ENCODE measurements at places on chromosomes 5 and 9.

- DNase-seq = no peak
Measured at GRCh38 chr5:157956271-157956885, 97.4 kb upstream of the CLINT1 start.

- DNase-seq = no peak
Measured at GRCh38 chr9:73154722-73155121, 3.1 kb downstream of the ANXA1 start.

GRCh38 chr5:35026280-35026840 lies 21.4 kb downstream of the AGXT2 start:
- DNase-seq = no peak

DNA sequence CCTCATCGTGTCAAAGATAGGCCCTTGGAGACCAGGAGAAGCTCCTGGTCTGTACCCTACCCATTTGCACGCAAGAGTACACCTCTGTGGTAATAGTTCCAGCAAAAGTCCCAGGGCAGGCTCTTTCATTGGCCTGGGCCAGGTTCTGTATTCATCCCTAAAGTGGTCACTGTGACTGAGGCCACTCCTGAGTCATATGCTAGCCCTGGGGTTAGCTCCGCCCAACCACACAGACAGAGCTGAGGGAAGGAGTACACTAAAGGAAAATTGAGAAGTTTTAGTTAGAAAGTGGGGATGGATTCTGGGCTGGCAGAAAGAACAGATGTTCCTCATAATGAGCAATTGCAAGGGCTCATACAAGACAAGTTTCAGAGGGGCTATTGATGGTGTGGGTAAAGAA lies 206.7 kb downstream of the ARHGAP26 start:
- no peak for DNase-seq

DNA sequence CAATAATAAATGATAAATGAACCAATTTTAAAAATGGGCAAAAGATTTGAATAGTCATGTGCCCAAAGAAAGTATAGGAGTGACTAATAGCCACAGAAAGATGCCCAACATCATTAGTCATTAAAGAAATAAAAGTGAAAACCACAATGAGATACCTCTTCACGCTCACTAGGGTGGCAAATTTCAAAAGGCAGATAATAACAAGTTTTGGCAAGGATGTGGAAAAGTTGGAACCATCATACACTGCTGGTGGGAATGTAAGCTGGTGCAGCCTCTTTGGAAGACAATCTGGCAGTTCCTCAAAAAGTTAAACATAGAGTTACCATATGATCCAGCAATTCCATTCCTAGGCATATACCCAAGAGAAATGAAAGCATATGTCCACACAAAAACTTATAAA lies 1819.8 kb downstream of the MAT2B start:
- no peak for DNase-seq

DNA sequence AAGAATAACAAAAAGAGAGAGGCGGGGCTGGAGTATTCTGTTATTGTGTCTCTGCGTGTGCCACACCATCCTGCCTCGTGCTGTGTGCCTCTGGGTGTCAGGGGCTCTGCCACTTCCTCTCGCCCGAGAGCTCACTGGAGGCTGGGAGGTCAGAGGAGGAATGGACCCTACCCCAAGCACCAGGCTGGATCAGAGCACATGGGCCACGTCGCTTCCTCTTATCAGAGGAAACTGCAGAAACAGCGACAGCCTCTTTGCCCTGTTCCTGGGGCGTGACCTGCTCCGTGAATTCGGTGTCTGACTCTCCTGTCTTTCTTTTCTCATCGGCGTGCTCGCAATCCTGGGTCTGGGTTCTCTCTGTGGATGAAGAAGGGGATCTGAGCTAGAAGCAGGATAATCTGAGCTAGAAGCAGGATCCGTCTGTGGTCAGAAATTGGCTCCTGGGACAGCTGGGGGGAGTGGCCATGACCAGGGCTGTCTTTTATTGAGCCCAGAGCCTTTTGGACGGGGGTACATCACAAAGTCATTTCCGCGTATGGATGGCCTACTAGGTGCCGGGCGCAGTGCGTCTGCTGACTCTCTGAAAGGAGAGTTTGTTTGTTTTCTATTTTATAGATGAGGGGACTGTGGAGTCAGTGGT lies 150.3 kb upstream of the COL5A1 start:
- DNase-seq = no peak

DNA sequence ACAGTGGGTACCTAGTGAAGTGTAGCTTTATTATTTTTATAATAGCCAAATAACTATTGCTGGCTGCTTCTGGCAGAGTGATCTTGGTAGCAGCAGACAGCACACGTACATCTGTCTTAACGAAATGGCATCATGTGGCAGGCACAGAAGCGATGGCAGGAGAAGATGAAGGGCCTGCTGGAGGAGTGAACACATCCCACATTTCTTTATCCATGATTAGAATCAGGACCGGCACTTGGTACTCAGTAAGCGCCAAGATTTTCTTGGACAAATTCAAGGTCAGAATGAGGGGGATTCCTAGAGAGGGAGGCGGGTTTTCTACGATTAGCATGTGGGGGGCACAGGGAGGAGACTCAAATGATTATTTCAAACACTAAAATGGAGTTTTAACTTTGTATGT lies 23.0 kb upstream of the ZNF366 start:
- DNase-seq = no peak

- no peak for DNase-seq
Measured at GRCh38 chr5:127089191-127089590, 15.9 kb upstream of the C5orf63 start.

DNA sequence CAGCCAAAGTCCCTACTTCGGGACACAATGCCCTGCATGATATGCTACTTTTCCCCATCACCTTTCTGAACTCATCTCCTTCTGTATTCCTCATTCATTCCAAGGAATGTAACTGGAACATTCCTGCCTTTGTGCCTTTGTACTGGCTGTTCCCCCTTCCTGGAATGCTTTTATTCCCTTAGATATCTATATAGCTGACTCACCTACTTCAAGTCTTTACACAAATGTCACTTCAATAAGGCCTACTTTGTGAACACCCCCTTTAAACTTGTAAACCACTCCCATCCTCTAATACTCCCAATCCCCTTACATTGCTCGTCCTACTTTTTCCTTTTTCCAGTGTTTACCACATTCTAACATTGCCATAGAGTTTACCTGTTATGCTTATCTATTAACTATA lies 2.4 kb downstream of the NOL6 start:
- no peak for DNase-seq

GRCh38 chr5:143642791-143643190 lies 169.2 kb upstream of the HMHB1 start:
- no peak for DNase-seq

GRCh38 chr5:100900142-100900795 lies 2.8 kb downstream of the ST8SIA4 start:
- DNase-seq = peak; percentile 42

- DNase-seq = no peak
Measured at GRCh38 chr9:79432485-79432884, 139.3 kb upstream of the TLE4 start.

- DNase-seq = no peak
Measured at GRCh38 chr9:17635115-17635890, 56.4 kb downstream of the SH3GL2 start.

DNA sequence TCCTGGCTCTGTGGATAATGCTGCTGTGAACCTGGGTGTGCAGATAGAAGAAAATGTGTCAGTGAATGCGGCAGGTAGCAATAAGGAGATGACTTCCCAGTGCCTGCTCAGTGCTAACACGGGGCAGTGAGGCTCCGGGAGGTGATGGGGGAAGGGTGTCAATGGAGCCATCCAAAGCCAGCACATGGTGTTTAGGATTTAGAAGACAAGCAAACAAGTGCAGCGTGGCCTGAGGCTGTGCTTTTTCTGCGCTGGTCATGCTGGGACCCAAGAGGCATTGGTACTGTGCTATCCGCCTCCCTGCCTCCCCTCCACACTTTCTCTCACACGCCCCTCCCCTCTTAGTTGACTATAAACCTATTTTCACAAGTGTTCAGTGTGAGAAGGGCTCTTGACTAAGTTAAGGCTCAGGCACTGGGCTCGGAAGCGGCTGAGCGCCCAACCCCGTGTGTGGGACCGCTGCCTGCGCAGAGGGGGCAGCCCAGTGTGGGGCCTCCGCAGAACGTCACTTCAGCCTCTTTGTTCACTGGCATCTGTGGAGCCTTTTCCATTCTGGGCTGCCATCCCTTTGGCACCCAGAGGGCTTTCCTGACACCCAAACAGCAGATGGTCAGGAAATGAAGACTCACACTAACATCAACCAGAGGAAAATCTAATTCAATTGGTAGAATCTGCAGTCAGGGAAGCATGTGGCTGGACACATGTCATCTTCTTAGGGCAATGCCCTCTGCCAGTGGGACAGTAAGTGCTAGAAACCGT lies 21.8 kb upstream of the NINJ1 start:
- DNase-seq = no peak

- no peak for DNase-seq
Measured at GRCh38 chr9:123036893-123037545, 3.6 kb downstream of the GPR21 start.

DNA sequence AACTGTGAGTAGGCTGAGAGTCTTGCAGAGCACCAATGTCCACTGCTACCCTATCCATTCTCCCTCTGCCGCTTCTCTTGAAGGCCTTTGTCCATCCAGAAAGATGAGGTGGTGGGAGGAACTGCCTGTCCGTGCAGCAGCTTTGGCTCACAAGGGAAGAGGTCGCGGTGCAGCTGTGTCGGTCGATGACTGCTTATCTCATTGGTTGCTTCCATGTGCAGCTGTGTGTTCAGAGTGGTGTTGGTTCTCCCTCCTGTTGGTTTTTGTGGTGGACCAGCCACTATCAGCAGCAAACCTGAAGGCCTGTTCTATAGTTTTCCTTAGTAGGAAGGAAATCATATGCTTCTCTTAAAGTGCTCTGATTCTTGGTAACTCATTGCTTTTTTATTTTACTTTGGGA lies 40.7 kb downstream of the SPTAN1 start:
- no peak for DNase-seq

- peak; percentile 12 for DNase-seq
Measured at GRCh38 chr9:96875461-96876142, 21.3 kb upstream of the ZNF782 start.

GRCh38 chr9:114364134-114365041 lies 23.4 kb downstream of the AKNA start:
- DNase-seq = no peak

GRCh38 chr5:102223542-102224477 lies 72.3 kb downstream of the SLCO4C1 start:
- DNase-seq = no peak

GRCh38 chr5:73352243-73352642 lies 96.3 kb downstream of the FOXD1 start:
- DNase-seq = no peak

GRCh38 chr9:86605303-86605702 lies 251.1 kb upstream of the TUT7 start:
- DNase-seq = no peak

DNA sequence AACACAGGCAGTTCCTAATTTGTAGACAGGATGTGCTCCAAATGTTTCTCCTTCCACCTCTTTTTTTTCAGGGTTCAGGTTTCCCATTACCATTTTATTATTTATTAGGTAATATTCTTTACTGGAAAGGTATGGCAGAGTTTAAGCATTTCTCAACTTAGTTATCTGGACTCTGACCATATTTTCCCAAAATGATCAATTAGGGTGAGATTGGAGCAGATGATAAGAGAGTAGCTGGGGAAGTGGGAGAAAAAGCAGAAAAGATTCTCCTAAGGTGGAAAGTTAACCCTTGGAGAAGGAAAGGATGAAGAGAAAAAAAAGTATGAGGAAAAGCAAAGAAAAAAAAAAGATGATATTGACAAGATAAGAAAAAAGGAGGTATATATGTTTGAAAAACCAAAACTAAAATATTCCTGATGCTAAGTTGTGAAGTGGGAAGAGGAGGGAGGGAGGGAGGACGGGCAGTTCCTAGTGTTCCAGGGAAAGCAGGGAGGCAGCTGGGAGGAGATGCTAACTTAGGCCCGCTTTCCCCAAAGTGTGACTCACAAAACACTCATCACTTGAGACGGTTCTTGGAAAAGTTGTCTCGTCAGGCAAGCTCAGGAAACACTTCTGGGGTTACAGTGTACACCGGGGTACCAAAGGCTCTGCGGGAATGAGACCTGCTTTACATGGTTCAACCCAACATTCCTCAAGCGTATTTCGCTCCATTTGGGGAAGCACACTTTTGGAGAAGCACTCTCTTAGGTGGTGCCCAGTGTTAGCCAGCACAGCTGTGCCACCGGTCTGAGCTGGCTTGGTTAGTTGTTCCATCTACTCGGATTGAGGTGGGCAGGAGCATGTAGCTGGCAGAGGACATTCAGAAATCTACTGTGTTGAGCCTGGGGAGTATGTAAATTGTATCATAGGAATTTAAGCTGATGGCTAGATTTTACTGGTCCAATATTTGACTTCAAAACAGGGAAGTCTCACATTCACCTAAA lies 35.1 kb downstream of the B4GALT1 start:
- DNase-seq = no peak

GRCh38 chr5:141590127-141590526 lies 28.7 kb downstream of the DIAPH1 start:
- no peak for DNase-seq

DNA sequence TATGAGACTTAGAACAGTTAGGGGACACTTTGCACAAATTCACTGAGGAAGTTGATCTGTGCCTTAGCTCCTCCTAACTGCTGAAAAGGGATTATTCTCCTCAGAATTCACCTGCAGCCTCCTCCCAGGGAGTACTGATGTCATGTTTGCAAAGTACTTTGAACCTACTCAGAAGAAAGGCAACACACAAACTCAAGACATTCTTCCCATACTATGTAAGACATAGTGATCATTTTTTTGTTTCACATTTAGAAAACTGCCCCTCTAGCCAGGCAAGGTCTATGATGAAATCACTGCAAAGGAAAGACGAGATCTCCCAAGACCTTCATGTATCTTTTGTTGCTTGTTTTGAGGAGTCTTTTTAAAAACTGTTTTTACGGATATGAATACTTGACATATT lies 10.6 kb upstream of the VLDLR start:
- DNase-seq = no peak

GRCh38 chr5:32285510-32286138 lies 27.1 kb downstream of the MTMR12 start:
- DNase-seq = no peak

DNA sequence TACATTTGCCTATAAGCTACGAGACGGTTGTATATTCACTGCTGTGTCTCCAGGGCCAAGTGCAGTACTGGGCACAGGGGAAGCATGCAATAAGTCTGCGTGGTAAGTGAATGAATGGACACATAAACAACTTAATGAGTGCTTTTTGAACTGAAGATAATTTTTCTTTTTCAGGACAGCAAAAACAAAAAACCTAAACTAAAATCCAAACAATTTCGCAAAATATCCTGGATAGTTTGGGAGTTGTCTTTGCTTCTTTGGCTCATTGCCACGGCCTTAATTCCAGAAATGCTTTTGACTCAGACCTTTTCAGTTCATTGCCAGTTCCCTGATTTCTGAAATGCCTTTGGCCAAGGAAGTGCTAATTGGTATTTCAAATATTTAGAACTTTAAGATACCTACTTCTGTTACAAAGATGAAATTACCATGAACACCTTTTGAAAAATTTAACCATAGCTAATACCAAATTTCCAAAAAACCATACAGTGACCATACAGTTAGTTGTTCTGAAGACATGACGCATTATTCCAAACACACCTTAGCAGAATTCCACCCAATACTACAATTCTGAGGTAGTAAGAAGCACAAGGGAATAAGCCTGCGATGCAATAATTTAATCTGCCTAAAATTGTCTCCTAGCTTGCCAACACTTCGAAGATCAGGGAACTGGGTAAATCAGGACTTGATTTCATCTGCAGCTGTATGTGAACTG lies 42.8 kb downstream of the TEK start:
- no peak for DNase-seq
